ENCODE measurements at places on chromosomes 5 and 9.

DNA sequence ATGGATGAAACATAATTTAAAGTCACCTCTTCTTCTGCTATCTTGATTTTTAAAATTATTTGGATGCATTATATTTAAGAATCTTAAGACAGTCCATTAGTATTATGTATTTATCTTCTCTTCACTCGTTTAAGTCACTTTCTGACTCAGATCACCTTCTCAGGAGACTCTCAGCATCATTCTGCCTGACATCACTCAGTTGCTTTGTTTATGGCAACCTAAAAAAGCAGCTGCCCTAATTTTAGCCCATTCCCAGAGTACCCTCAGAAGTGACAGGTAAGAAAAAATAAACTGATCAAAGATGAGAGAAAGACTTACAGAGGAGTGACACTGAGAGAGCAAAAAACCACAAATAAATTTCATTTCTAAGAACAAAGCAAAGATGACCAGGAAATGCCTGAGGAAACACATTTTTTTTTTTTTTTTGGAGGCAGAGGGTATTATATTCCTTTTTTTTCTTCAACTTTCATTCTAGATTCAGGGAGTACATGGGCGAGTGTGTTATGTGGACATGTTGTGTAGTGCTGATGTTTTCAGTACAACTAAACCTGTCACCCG, 140.5 kb downstream of the MUSK start:
- H3K4me1 ChIP-seq: no peaks in the 10 kb centered on the region
- no peak overlapping the region for H3K27ac ChIP-seq
- H3K4me3 ChIP-seq: no peak overlapping the region
- DNase-seq: no peak
- no peaks in the 10 kb centered on the region for H3K36me3 ChIP-seq
- H3K27me3 ChIP-seq: no peaks in the 10 kb centered on the region

DNA sequence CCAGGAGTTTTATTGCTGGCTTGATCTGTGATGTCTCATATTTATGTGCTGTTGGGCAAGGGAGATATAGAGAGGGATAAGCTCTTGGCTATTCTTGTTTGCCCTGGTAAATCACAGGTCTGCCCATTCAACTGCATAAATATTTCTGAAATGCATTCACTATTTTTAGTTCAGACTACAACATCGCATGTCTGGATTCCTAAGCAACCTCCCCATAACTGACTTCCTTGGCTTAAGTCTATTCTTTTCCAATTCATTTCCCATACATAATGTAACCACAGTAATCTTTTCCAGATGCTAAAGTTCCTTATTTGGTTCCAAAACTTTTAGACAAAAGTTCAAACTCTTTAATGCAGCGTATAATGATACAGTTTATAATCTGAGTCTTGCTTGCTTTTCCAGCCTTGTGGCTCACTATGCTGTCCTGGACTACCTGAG, 321.4 kb upstream of the ACTBL2 start:
- no peaks in the 10 kb centered on the region for H3K27me3 ChIP-seq
- no peak overlapping the region for H3K27ac ChIP-seq
- DNase-seq: no peak
- no peaks in the 10 kb centered on the region for H3K4me1 ChIP-seq
- no peak overlapping the region for H3K4me3 ChIP-seq
- no peaks in the 10 kb centered on the region for H3K36me3 ChIP-seq

- peak overlapping the region; percentile 22 for H3K27ac ChIP-seq
- peaks cover 31% of the 10 kb centered on the region for H3K4me1 ChIP-seq
- no peaks in the 10 kb centered on the region for H3K27me3 ChIP-seq
- peaks cover 2% of the 10 kb centered on the region for H3K36me3 ChIP-seq
Observed at GRCh38 chr5:1522601-1523479, 920 bp downstream of the LPCAT1 start.

- DNase-seq: no peak
- no peaks in the 10 kb centered on the region for H3K27me3 ChIP-seq
- H3K4me3 ChIP-seq: no peak overlapping the region
- no peaks in the 10 kb centered on the region for H3K36me3 ChIP-seq
- no peak overlapping the region for H3K27ac ChIP-seq
- no peaks in the 10 kb centered on the region for H3K4me1 ChIP-seq
Observed at GRCh38 chr5:112583166-112583565, 154.5 kb upstream of the APC start.

DNA sequence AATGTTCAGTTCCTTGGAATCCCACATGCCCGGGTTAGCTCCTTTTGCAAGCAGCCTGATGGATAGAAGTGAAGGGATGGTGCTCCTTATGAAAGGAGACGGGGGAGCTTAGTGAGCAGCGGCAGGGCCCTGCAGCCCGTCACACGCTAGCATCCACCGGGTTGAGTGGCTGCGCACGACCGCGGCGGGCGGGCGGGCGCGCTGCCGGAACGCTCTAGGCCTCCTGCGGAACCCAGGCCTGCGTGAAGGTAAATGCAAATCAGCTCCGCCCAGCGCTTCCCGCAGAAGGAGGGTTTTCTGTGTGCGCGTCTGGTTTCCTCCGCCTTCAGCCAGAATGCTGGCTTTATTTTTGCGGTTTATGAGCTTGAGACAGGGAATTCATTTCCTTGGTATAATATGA, 19.8 kb downstream of the IL12B start:
- peak; percentile 19 for DNase-seq
- peaks cover 2% of the 10 kb centered on the region for H3K4me1 ChIP-seq
- peaks cover 12% of the 10 kb centered on the region for H3K27me3 ChIP-seq
- no peaks in the 10 kb centered on the region for H3K36me3 ChIP-seq

- no peak for DNase-seq
- H3K4me1 ChIP-seq: peaks cover 8% of the 10 kb centered on the region
- H3K36me3 ChIP-seq: no peaks in the 10 kb centered on the region
- no peak overlapping the region for H3K27ac ChIP-seq
- H3K4me3 ChIP-seq: no peak overlapping the region
Observed at GRCh38 chr9:92671323-92671722, 1.4 kb upstream of the IPPK start.

DNA sequence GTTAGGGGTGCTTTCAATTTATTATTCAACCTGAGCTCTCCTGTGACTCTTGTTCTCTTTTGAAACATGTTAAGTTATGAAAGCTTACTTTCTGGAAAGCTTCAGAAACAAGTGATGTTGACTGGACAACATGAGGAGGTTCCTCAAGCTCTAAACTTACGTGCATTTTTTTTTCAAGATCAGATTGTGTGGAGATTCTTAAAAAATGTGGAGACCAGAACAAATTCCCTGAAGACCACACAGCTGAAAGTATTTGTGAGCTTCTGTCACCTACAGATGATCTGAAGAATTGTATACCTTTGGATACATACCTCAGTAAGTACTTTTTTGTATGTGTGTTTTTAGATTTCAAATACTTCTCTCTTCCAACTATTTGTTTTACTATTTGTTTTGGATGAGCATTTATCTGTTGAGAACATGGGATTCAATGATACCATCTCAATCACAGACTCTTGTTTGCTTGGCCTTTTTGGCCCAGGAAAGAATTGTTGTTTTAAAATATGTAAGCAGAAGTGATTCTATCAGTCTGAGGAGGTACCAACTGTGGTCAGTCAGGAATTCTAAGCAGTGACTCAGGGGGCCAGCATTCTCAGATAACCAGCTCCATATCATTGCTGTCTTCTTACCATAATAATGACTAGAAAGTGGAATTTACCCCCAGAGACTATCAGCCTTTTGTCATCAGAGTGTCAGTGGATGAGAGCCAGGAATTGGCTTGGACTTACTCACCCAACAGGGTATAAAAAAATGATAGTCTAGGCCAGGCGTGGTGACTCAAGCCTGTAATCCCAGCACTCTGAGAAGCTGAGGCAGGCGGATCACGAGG, 34.4 kb upstream of the GLIPR2 start:
- no peaks in the 10 kb centered on the region for H3K27me3 ChIP-seq
- no peaks in the 10 kb centered on the region for H3K36me3 ChIP-seq
- no peak overlapping the region for H3K27ac ChIP-seq
- DNase-seq: no peak
- no peak overlapping the region for H3K4me3 ChIP-seq

- DNase-seq: peak; percentile 13
- no peak overlapping the region for H3K4me3 ChIP-seq
- no peaks in the 10 kb centered on the region for H3K4me1 ChIP-seq
- no peaks in the 10 kb centered on the region for H3K36me3 ChIP-seq
Observed at GRCh38 chr5:179930788-179931473, 23.2 kb upstream of the TBC1D9B start.

DNA sequence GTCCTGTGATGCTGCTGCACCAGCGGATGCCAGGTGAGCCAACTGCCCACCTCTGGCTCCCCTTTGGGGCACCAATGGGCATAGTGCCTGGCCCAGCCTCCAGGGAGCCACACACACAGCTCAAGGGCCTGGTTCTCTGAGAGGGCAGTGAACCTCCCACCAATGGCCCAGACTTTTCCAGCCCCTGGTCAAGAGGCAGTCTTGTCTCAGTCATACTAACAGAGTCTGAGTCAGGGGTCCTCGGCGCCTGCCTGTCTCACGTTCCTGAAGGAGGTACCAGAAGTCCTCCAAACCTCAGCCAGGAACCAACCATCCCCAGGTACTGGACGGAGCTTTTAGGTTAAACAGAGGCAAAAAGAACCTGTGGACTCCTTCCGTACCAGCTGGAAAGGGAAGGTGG, 121.1 kb downstream of the C5orf15 start:
- H3K4me3 ChIP-seq: no peak overlapping the region
- H3K36me3 ChIP-seq: no peaks in the 10 kb centered on the region
- no peaks in the 10 kb centered on the region for H3K4me1 ChIP-seq
- no peak for DNase-seq
- no peak overlapping the region for H3K27ac ChIP-seq
- H3K27me3 ChIP-seq: no peaks in the 10 kb centered on the region

DNA sequence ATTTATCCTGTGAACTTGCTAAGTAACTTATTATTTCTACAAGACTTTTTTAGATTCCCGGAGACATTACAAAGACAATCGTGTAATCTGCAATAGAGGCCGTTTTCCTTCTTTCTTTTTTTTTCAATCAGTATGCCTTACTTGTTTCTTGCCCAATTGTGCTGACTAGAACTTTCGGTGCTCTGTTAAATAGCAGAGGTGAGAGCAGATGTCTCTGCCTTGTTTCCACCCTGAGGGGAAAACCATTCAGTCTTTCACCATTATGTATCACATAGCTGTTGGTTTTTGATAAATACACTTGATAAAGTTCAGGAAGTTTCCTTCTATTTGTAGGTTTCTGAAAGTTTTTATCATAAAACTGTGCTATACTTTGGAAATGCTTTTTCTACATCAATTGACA, 10.3 kb downstream of the SPATA31E1 start:
- H3K27me3 ChIP-seq: no peaks in the 10 kb centered on the region
- H3K36me3 ChIP-seq: no peaks in the 10 kb centered on the region
- no peak overlapping the region for H3K4me3 ChIP-seq
- DNase-seq: no peak

- peaks cover 2% of the 10 kb centered on the region for H3K36me3 ChIP-seq
- H3K27ac ChIP-seq: no peak overlapping the region
- peaks cover 3% of the 10 kb centered on the region for H3K4me1 ChIP-seq
- H3K27me3 ChIP-seq: no peaks in the 10 kb centered on the region
- no peak overlapping the region for H3K4me3 ChIP-seq
- DNase-seq: no peak
Observed at GRCh38 chr9:130128733-130129431, 43.3 kb upstream of the NCS1 start.

GRCh38 chr9:7172154-7173115, 414.7 kb downstream of the KDM4C start:
- H3K4me1 ChIP-seq: peaks cover 6% of the 10 kb centered on the region
- H3K27me3 ChIP-seq: no peaks in the 10 kb centered on the region
- no peak overlapping the region for H3K4me3 ChIP-seq
- no peak for DNase-seq

DNA sequence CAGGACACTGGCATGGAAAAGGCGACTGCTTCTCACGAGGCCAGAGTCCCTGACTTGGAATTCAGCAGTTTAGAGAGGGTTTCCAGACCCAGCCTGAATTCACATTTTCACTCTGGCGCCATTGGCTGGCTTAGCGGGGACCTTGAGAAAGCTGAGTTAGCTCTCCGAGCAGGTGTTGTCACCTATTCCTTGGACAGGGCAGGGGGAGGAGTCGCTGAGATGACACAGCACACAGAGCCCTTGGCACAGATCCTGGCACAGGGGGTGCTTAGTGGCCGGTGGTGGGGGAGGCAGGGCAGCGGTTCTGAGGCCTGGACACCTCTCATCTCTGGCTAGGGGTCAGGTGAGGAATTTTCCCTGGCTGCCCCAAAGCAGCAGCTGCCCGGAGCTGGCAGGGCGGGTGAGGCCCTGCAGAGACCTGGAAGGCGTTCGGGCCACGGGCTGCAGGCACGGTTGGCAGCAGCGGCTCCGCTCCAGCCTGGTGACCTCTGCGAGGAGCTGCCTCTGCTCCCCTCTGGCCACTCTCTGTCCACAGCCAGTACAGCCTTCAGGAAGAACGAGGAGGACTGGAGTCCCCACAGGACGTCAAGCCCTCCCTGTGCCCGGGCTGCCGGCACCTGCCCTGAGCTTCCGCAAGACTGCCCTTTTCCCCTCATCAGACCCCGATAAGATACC, 72.4 kb upstream of the RAPGEF1 start:
- H3K27me3 ChIP-seq: no peaks in the 10 kb centered on the region
- no peak overlapping the region for H3K27ac ChIP-seq
- DNase-seq: no peak
- H3K36me3 ChIP-seq: no peaks in the 10 kb centered on the region

DNA sequence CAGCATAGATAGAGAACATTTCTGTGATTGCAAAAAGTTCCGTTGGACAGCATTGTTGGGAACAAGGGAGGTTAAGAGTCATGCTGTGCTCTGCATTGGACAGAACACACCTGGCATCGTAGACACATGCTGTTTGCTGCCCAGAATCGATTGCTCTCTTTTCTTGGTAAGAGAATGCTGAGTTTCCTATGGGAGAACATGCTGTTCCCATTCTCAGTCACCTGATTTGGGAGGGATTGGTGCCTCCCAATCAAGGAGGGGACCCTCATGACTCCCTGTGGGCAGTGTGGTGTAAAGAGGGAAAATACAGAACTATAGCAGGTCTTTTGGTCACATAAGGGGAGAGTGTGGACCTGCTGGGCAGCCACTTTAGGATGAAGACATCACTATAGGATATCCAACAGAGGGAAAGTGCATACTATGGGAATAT, 555.4 kb upstream of the CLINT1 start:
- no peak overlapping the region for H3K4me3 ChIP-seq
- H3K27me3 ChIP-seq: no peaks in the 10 kb centered on the region
- DNase-seq: no peak
- no peaks in the 10 kb centered on the region for H3K36me3 ChIP-seq
- H3K27ac ChIP-seq: no peak overlapping the region
- H3K4me1 ChIP-seq: no peaks in the 10 kb centered on the region

- no peak overlapping the region for H3K4me3 ChIP-seq
- no peak overlapping the region for H3K27ac ChIP-seq
- no peaks in the 10 kb centered on the region for H3K36me3 ChIP-seq
- H3K27me3 ChIP-seq: no peaks in the 10 kb centered on the region
- H3K4me1 ChIP-seq: no peaks in the 10 kb centered on the region
Observed at GRCh38 chr9:108077556-108077955, 588.0 kb upstream of the KLF4 start.

- no peak overlapping the region for H3K27ac ChIP-seq
- no peaks in the 10 kb centered on the region for H3K36me3 ChIP-seq
Observed at GRCh38 chr9:90107040-90107725, 502.4 kb downstream of the GADD45G start.

DNA sequence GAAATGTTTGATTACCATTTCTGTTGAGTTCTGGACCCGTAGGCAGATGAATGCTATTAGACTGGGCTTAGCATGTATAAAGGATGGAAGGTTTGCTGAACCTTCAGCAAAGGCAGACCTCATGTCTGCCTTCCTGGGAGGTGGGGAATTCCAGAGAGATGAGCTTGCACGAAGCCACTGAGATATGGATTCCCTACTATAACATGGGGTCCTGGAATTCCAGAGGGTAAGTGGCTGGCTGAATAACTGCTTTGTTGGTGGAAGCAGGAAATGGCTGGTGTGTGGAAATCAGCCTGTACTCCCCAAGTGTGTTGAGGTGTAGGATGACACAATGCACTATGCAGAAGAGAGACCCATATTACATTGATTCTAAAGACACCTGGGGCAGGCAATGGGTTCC, 526.4 kb downstream of the CTNND2 start:
- no peak overlapping the region for H3K27ac ChIP-seq
- H3K4me3 ChIP-seq: no peak overlapping the region
- no peak for DNase-seq
- no peaks in the 10 kb centered on the region for H3K4me1 ChIP-seq

Data from H1 (cell line).